Astrocyte of the cerebellum (primary cell): ENCODE measurements at places on chromosomes 3 and 15.

DNA sequence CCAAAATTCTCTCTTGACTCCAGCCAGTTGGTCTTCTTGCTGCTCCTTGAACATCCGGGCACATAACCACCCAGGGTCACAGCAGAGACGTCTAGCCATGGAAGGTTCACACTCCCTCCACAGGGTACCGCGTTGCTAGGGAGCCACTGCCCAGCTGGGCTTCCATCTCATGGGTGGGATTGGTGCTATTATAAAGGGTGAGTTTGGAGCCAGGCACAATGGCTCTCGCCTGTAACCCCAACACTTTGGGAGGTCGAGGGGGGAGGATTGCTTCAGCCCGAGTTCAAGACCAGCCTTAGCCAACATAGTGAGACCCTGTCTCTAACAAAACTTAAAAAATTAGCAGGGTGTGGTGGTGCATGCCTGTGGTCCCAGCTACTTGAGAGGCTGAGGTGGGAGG lies 17.5 kb upstream of the SKOR1 start:
- DNase-seq: no peak

DNA sequence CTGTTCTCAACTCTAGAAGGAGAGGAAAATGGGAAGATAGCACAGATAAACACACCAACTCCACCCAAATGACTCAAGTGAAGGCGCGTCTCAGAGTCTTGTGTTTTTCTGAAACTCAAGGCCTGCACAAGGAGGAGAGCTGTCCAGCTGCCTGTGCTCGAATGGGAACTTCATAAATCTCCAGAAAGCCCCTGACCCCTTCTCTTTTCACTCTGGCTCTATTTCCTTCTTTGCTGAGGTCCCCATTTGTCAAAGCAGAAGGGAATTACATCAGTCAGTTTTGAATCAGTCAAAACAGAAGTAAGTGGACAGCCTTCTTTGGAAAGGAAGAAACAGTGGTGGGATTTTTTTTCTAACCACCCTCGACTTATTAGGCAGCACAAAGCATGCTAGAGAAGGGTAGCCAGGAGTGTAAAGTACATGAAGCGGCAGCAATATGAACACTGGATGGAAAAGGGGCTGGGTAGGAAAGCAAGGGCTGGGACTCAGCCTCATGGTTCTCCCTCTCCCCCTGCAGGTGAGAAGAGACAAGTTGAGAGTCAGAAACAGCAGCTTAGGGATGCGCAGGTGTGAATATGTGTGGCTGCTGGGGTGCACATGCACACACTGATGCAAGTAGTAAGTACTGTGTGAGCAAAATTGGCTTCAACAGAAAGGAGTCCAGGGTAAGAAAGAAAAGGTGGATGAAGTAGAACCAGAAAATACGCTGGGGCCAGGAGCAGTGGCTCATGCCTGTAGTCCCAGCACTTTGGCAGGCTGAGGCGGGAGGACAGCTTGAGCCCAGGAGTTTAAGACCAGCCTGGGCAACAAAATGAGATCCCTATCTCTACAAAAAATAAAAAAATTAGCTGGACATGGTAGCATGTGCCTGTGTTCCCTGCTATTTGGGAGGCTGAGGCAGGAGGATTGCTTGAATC lies 36.6 kb upstream of the MAGEF1 start:
- DNase-seq: no peak

- peak; percentile 71 for DNase-seq
Measured at GRCh38 chr3:111954228-111954990, 24.4 kb upstream of the ABHD10 start.

DNA sequence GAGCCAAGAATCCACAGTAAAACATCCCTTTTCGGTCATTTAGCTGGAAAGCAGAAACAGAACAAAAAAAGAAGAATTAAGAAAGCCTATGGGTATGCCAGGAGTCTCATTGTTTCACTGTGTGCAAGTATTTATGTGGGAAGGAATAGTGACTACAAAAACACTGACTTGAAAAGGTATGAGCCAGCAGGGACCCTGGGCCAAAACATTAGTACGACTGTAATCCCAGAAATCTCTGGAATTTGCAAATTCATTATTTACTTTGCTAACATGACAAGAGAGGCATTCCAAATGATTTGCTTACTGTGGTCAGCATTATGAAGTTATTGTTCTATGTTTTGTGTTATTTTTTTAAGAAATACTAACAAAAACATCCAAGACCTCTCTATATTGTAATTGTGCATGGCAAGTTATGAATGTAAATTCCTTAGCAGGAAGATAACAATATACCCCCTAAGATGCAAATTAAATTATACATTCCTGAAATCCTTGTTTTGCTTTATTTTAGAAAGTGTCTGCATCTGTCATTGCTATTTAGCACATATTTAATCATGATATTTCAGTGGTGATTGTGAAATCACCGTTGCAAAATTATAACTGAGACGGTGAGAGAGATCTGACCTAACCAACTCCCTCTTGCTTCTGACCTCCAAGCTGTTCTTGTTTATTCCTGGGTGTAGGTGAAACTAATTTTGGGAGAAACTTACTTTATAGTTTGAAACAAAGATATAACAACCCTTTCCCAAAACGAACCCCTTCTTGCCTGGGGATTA lies 299.2 kb downstream of the ZPLD1 start:
- peak; percentile 92 for DNase-seq

- no peak for DNase-seq
Measured at GRCh38 chr3:97738761-97739160, 25.8 kb upstream of the ARL6 start.

GRCh38 chr3:10315771-10316344 lies 5.1 kb downstream of the SEC13 start:
- no peak for DNase-seq

DNA sequence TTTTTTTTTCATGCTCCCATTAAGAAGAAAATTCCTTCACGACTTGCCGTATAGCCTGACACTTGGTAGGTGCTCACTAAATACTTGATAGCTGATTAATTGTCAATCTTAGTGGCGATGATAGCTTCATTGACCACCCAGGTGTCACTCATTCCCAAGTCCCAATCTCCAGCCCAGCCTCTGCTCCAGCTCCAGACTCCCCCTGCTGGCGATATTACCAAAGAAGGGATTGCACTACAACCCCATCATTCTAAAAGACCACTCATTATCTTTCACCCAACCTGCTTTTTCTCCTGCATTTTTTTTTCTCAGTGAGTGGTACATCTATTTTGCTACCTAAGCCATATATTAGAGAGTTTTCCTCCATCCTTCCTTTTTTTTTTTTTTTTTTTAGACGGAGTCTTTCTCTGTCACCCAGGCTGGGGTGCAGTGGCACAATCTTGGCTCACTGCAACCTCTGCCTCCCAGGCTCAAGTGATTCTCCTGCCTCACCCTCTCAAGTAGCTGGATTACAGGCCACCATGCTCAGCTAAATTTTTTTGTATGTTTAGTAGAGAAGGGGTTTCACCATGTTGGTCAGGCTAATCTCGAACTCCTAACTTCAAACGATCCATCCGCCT lies 19.5 kb upstream of the COMMD2 start:
- DNase-seq: peak; percentile 3

GRCh38 chr3:59115364-59116232 lies 65.8 kb upstream of the CFAP20DC start:
- DNase-seq: no peak

DNA sequence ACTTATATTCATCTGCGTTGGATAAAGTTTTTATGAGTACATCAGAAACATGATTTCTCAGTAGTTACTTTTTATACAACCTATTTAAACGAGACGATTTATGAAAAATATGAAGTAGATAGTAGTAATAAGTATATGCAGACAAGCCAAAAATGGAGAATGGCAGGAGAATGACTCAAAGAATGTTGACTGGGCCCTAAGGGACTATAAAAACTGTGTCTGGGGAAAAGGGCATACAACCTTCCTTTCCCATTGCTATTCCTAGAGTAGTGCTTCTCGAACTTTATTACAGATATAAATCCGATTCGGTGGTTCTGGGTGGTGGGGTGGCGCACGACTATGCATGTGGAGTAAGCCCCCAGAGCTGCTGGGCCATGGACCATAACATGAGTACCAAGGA lies 558.5 kb downstream of the FOXP1 start:
- no peak for DNase-seq

DNA sequence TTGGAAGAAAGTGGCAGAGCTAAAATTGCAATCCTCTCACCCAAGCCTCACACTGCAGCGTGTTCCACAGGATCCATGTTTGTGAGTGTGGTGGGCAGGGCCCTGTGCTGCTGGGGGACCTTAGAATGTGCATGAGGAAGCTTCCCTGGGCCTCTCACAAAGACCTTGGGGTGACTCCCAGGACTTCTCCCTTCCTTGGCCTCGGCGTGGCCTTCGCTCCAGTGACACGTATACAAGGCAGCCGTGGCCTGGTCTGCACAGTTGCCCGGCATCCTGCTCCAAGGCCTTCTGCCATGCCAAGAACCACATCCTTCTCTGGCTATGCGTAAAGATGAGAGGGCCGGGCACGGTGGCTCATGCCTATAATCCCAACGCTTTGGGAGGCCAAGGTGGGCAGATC lies 196.4 kb downstream of the UACA start:
- DNase-seq: no peak

DNA sequence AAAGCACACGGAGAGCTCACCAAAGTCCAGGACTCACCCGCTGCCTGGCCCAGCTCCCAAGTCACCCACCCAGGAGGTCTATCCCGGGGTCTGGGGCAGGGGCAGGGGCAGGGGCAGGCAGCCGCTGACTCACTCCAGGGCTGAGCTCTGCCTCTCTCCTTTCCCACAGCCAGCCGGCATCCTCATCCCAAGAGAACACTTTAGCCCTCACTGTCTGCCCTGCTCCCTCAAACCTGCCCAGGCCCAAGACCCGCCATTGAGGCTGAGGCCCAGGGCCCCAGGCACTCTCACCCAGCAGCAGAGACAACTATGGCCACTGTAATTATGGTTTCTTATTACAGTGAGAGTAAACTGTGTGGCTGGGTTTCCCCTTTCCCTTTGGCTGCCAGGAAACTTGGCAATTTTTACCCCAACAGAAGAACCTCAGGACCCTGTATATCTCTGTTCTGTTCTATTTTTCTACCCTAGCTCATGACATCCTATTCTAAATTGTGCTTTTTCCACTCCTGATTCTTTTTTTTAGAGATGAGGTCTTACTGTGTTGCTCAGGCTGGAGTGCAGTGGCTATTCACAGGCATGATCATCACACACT lies 53.0 kb downstream of the IQSEC1 start:
- DNase-seq: no peak

DNA sequence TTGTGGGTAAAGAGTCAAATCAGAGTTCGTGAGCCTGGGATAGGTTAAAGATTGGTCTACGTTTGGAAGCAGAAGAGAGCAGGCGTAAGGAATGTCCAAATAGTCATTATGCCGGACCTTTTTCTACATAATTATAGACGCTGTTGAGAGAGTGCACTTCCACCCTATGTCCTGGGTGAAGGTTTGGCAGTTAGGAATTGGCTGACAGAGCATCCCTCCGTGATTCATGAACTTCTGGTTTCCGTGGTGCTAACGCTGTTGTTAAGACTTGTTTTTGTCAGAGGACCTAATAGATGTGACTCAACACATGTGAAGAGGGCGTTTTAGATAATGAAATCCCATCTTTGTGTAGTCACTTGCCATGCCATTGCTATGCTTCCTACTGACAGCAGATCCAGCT lies 1.1 kb downstream of the EAF1 start:
- DNase-seq: no peak

GRCh38 chr15:32843219-32843815 lies 125.5 kb downstream of the GREM1 start:
- DNase-seq: no peak

- DNase-seq: peak; percentile 50
Measured at GRCh38 chr3:66393333-66394005, 107.4 kb downstream of the LRIG1 start.

DNA sequence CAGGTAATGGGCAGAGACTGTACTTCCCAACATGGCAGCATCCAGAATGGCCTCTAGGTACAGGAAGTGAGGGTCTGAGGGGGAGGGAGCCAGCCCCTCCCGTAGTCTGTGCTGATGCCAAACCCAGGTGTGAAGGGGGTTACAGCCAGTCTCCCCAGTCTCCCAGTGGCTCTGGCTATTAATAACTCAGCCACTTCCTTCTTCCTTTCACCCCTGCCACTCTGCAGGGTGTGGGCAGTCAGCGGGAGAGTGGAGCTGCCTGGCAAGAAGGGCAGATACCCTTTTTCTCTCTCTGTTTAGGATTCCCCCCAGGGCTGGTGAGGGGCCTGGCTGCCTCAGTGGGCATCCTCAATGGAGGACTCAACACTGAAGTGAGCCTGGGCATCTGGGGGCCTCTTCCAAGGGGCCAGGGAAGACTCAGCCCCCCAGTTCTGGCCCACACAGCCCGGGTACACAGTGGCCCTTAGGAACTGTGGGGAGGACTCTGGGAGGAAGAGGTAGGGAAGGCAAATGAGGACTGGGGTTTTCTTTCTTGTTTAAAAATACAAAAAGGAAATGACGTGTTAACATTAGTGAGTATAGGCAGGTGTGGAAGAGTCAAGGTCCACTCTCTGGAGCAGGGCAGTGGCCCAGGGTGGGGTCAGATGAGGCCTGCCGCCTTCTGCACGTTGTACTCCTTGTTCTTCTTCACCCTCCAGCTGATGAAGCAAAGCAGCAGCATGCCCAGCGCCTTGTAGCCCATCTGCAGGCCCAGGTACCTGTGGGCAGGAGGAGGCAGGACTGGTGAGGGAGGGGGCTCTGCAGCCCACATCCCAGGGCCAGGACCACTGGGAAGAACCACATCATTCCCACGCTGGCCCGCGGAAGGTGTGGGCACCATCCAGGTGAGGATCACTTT lies 38.6 kb upstream of the RAB6B start:
- DNase-seq: no peak
